ENCODE measurements at places on chromosomes 4 and X.

DNA sequence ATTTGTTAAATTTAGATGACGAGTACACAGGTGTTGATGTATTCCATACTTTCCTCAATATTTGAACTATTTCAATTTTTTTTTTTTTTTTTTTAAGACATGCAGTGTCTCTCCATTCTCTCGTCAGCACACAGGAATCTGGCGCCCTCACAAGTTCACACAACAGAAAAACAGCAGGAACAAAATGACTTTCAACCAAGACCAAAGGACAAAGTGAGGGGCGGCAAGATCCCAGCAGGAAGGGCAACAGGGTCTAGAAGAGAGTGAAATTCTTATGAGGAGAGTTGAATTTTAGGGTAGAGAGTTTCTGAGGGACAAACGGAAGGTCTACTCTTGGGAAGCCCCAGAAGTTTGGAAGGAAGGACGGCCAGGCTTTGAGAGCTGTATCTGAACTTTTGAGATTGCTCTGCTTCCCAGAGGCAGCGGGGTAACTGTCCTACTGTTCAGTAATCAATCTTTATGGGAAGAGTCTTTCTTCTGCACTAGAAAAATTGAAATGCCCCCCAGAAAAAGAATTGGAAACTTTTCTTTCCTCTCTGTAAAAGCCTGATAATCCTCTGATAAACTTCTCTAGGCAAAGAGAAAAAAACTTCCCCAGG, 760.2 kb downstream of the RAB28 start:
- no peak for DNase-seq

GRCh38 chr4:101952985-101953384, 162.5 kb downstream of the BANK1 start:
- DNase-seq = no peak

GRCh38 chrX:18983666-18984380, at the start of gene PHKA2:
Gene PHKA2, minus strand, starts transcription at chrX:18984114. Its CDS starts 182 bp downstream, at chrX:18983932.
- DNase-seq = no peak

DNA sequence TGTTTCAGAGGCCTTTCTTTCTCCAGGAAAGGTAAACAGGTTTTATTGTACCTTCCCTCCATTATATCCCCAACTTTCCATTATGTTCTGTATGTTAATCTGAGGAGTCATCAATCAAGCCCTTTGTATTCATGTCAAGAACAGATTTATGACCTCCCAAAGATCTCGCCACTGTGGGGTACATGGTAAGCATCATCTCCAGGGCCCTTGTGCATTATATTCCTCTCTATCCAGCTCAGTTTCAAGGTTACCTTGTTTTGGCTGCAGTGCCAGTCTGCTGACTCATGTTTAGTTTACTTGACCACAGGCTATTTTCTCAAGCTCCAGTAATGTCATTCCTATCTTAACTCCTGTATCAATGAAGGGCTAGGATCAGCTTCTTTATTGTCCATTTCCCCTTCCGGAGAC, 125.1 kb upstream of the FRMPD4 start:
- DNase-seq = no peak

DNA sequence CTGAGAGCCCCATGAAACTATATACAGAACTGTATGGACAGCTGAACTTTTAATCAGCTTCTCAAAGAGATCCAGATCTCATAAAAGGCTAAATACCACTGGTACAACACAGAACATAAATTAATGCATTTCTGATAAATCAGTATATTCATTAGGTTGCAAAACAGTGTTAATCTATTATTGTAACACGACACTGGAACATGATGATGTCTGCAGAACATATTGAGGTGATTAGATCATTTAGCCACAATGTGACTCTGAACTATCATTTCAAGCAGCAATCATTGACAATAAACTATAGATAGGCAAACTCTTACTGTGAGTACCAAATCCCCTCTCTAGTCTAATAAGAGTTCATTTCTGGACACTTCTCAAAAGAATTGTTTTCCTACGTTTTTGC, 50.3 kb downstream of the GASK1B start:
- DNase-seq = no peak

GRCh38 chrX:118679290-118679689, 48.1 kb upstream of the IL13RA1 start:
- no peak for DNase-seq

DNA sequence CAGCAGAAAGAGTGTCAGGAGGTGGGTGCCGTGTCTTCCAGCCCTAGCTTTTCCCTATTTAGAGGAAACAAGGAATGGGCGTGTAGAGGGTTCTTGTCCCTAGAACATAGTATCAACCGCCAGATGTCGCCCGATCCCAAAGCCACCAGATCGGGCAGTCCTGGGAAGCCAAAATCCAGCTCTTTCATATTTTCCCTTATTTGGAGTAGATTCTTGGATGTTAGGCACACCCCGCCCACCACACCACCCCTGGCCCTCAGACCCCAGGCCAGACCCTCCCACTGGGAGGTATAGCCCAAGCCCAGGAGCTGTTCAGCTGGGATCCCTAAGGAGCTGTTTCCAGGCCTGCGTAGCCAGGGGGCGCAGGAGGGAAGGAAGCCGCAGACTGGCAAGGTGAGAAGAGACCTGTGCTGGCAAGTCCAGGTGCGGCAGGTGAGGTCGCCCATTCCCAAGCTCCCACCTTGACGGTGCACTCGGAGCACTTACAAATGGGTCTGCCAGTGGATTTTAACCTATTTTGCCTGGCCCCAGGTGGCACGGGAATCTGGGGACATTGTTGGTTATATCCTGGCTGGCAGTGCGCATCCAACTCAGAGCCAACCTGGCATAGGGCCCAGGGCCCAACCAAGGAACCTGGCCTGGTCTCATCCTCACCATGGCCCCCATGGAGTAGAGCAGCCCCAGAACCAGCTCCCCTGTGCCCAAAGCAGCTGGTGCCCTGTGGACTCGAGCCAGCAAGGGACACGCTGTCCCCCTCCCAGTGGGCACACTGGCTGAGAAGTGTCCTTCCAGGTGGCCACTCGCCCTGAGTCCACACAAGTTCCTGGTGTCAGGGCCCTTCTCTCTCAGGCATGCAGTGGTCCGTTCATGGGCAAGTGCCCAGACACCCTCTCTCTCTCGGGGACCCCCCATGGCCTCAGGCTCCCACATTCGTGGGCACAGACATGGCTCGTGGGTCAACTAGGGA, 811 bp downstream of the FLNA start:
- peak; percentile 60 for DNase-seq

GRCh38 chrX:352582-353314, 34.0 kb downstream of the PPP2R3B start:
- DNase-seq = no peak

DNA sequence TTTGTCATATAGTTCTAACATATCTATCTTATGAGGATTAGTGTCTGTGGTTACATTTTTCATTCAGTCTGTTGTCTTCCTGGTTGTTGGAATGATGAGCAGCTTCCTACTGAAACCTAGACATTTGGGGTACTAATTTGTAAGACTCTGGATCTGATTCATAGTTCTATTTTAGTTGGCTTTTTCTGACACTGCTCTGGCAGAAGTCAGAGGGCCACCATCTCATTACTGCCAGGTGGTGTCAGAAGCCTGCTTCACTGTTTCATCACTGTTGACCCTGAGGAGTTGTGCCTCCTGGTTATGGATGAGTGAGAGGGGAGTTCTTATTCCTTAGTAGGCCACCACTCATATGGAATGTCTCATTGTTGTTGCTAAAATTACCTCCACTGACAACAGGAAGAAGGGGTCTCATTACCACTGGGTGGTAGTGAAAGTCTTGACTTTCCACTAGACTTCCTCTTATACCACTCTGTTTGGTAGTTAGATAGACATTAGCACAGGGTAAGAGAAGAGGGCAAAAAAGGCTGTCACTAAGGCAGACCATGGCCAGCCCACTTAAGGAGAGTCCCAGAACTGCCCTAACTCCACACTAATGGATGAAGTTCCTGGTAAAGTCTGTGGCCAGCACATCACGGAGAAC, 395.2 kb downstream of the SPOCK3 start:
- no peak for DNase-seq

GRCh38 chrX:33726281-33727160, 405.6 kb downstream of the FAM47A start:
- no peak for DNase-seq

- no peak for DNase-seq
These were observed 67.1 kb downstream of the DTHD1 start for GRCh38 chr4:36348403-36348938.

DNA sequence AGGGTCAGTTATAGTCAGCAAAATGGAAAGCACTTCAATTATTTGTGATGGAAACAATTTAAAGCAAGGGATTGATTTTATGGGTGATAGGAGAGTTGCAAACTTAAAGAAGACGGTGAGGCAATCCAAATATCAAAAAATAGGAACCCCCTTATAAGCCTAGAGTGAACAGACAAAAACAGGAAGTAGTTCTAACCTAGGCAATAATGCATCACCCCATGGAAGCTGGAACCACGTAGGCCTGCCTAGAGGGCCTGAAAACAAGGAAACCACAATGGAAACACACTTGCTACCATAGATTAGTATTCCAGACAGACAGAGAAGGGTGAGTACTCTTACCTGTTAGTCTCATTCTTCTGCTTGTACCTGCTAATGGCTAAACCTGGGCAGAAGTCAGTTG, 13.5 kb upstream of the GK2 start:
- DNase-seq = no peak

- DNase-seq = no peak
These were observed 504.5 kb upstream of the FRG1 start for GRCh38 chr4:189436207-189436606.

GRCh38 chr4:70818921-70819320, 20.8 kb downstream of the GRSF1 start:
- DNase-seq = no peak

DNA sequence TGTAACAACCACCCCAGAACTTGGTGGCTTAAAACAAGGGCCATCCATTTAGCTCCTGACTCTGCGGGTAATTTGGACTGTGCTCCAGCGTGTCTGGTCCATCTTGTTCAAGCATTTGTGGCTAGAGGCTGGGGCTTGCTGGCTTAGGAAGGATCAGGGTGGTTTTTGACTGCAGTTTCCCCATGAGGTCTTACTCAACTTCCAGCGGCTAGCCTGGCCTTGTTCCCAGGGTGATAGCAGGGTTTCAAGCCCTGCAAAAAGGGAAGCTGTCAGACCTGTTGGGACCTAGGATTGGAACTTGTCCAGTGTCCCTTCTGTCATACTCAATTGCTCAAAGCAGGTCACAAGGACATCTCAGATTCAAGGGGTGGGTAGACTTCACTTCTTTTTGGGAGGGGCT, 205.9 kb downstream of the STIM2 start:
- no peak for DNase-seq

GRCh38 chr4:88819818-88820697, 122.4 kb upstream of the NAP1L5 start:
- no peak for DNase-seq

GRCh38 chr4:148773313-148773712, 331.1 kb upstream of the NR3C2 start:
- no peak for DNase-seq

GRCh38 chrX:41863343-41864203, 59.8 kb downstream of the CASK start:
- DNase-seq = no peak

DNA sequence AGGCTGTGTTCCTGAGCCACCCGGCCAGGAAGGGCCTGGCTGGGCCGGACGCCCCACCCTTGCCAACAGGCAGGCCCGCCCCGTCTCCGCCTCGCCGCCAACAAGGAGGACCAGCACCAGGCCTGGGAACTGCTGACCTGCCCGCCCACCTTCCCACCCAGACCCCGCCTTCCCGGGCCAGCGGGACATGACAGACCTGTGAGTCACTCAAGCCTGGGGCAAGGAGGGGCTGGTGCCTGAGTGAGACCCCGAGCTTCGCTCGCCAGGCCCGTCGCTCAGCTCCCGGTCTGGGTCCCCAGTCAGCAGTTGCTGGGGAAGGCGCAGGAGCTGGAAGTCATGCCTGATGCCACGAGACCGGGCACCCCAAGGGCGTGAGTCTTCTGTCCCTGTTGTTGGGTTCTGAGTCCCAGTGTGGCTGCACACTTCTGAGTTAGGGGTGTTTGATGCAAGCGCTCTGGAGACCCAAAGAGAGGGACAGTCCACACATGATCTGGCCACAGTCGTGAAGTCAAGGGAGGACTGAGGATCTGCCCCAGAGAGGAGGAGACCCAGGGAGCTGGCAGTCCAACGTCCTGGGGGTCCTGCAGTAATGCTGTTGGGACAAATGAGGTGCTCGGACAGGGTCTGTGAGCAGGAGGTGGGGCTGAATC, at the start of gene DNASE1L1:
Gene DNASE1L1 (minus strand): TSS at position 33 of the 650 bp plus-strand sequence. CDS start 3,686 bp downstream, outside the sequence.
- DNase-seq = peak; percentile 44

DNA sequence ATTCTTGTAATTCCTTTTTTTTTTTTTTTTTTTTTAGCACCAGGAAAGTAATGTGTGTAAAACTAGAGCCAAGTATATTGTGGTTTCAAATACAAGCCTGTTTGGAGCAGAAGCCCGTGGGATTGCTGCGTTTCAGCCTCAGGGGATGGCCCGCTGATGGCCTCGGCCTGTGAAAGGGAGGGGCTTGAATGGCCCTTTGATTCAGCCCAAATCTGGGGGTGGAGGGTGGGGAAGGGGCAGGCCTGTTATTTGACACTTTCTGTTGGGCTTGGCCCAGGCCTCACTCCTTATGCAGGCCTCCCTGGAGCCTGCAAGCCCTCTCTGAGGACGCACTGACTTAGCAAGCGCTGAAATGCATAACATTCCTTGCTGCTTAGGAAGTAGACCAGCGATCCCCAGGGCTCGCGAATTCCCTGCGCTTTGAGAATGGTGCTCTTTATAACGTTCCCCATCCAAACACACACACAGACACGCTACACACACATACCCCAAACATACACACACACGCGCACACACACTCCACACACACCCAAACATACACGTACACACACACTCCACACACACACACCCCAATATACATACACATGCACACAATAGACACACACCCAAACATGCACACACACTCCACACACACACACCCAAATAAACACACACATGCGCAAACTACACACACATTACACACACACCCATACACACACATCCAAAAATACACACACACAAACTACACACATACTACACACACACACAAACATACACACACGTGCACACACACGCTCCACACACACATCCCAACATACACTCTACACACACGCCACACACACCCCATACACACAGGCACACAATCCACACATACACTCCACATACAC, 29.6 kb downstream of the TLR10 start:
- no peak for DNase-seq

GRCh38 chr4:3834186-3834662, 68.0 kb downstream of the ADRA2C start:
- DNase-seq = no peak

DNA sequence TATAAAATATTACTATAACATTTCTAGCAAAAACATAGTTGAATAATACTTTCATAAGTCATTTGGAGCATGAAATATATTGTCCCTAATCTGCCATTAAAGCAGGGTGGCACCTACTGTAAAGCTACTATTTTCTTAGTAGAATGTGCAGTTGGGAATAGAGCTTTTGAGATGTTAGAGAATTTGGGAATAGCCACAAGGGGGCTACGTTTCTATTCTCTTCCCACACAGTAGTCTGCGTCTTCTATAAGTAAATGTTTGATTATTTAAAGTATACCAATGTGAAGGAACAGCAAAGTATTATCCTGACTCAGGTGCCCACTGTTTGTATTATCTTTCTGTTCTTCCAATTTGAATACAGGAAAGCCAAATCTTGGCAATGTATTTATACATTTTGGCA, 323.2 kb upstream of the GIMD1 start:
- no peak for DNase-seq

Data from CD4-positive, alpha-beta T cell treated with Interleukin-17A for 4 hours (primary cell).